ENCODE measurements at places on chromosomes 12 and 14.

DNA sequence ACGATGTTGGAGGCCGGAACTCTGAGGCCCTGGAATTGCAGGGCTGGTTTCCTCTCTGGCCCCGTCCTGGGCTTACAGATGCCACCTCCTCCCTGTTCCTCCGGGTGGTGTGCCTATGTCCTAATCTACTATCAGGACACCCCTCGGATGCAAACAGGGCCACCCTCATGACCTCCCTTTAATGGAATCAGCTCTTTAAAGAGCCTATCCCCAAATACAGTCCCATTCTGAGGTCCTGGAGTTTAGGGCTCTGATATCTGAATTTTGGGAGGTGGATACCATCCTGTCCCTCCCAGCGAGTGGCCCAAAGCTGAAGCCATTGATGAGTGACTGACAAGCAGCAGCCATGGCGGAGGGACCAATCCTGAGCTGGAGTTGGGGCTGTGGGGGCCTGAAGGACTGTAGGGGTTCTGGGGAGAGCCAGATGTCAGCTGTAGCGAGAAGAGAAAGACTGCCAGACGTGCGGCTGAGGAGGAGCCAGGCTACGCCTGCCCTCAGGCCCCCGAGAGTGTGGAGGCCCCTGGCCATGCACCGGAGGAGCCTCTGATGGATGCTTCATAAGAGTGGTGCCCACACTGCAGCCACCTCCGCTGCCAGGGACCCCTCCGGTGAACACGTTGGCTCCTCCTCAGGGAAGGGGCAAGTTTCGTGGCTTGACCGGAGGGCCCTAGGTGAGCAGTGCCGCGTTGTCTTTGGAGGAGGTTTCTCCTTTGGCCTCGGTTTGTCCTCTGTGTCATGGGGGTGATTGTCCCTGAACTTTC lies 100.2 kb downstream of the KIF26A start:
- DNase-seq: no peak

DNA sequence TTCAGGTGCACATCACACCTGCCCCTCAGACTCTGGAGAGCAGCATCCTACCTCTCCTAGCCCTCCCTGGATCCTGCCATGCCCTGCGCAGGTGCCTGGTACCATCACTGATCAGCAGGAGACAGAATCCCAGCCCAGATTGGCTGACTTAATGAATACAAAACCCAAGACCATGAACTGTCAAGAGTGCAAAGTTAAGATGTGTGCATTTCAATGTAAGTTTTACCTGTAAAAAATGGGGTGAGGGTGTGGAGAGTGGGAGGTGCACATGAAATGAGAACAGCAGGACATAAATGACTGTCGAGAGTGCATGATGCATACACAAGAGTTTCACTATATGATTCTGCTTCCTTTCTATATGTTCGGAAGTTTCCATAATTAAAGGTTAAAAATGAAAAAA lies 57.9 kb upstream of the GPR68 start:
- DNase-seq: no peak

DNA sequence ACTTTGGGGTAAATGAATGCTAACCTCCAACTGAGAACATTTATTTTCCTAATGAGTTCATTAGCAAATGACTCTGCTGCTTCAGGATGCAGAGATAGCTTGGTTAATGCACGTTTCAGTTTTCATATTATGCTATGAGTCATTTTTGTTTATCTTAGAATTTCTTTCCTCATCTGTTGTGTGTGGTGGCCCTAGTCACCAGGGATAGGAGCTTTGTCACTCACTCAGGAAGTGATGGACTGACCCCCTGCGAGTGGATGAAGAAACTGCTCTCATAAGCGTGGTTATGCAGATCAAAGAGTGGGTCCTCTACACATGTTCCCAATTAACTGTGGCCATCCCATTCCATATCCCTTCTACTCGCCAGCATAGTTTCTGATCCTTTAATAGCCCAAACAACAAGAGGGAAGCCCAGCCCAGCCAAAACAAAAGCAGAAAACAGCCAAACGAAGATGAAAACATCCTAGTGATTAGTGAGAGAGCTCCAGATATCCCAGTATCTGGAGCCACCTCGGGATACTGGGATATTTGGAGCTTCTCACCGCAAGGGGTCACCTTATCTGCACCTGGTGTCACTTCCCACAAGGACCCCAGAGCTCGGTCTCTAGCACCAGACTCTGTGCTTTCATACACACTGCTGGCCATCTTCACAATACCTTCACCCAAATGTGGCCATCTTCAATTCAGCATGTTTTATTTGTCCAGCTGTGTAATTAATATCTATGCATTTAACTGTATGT lies 8.6 kb downstream of the TC2N start:
- peak; percentile 30 for DNase-seq

DNA sequence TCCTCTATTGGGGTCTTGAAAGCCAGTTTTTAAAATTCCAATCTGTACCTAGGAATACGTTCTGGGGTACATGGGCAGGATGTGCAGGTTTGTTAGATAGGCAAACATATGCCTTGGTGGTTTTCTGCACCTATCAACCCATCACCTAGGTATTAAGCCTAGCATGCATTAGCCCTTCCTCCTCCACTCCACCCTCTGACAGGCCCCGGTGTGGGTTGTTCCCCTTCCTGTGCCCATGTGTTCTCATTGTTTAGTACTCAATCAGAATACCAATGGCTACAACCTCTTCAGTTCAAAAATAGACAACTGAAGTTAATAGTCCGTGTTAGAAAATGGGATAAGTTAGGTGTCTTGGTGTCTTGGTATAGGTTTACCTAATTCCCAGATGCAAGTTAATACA lies 3.4 kb downstream of the NTS start:
- no peak for DNase-seq

GRCh38 chr14:33505266-33505962 lies 445.5 kb downstream of the EGLN3 start:
- DNase-seq: no peak

GRCh38 chr12:123681605-123682004 lies 10.7 kb downstream of the TCTN2 start:
- DNase-seq: no peak

DNA sequence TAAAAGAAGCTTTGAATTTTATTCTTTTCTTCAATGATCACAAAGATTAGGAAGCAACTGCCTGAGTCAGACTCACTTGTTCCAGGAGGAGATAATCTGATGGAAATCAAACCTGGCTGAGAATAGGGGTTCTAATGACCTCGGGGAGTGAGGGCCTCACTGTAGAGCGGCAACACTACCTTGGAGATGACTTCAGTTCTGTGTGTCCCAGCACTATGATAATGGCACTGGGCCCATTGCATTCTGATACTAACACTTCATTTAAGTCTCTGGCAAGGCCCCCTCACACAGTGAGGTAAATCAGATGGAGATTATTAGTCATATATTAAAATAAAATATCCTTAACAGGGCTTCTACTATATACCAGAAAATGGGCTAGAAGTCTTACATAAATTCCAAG lies 233.3 kb upstream of the EGLN3 start:
- no peak for DNase-seq

DNA sequence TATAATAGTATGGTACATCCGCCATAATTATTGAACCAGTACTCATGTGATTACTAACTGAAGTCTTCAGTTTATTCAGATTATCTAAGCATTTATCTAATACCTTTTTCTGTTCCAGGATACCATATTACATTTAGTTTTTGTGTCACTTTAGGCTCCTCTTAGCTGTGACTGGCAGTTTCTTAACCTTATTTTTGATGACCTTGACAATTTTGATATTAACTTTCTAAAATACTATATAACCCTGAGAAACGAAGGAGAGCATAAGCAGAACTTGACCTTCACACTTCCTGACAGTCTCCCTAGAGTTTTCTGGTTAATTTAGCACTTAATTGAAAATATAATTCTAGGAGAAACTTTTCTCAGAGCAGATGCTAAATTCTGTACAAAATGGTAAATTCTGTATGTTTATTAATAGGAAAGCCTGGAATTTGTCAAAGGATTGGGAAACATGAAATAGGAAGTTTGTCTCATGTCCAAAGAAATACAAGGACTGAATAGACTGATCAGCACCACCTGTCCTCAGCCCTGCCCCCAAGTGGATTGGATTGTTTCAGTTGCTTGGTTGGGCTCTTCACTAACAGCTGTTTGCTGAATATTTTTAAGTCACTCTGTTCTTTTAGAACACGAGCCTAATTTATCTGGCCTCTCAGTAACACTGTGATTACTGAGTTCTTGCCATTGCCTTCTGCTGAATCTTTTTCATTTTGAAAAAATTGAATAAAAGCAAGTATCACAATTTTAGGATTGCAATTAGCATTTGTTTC lies 6.0 kb downstream of the BICDL1 start:
- DNase-seq: no peak

GRCh38 chr12:65005716-65006115 lies 115.4 kb downstream of the WIF1 start:
- DNase-seq: no peak

GRCh38 chr12:74770552-74770951 lies 232.9 kb downstream of the ATXN7L3B start:
- DNase-seq: no peak

GRCh38 chr12:131912518-131913274 lies 16.4 kb upstream of the PUS1 start:
- peak; percentile 53 for DNase-seq

DNA sequence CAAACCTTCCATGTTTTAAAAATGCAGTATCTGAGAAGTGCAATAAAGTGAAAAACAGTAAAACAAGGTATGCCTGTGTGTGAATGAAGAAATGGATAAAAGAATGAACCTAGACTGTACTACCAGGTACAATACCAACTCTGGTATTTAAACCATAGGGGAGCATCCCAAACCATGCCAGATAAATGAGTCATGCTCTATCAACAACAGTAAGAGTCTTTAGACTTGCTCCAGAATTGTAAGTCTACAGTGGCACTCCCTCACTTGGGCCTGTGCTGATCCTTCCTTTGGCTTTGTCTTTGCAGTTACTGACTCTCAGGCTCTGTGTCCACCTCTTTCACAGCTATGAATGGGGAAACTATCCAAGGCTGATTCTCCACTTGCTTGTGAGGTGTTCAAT lies 38.1 kb downstream of the BBS10 start:
- no peak for DNase-seq

- DNase-seq: no peak
Measured at GRCh38 chr12:109803678-109804077, 29.5 kb downstream of the TRPV4 start.

DNA sequence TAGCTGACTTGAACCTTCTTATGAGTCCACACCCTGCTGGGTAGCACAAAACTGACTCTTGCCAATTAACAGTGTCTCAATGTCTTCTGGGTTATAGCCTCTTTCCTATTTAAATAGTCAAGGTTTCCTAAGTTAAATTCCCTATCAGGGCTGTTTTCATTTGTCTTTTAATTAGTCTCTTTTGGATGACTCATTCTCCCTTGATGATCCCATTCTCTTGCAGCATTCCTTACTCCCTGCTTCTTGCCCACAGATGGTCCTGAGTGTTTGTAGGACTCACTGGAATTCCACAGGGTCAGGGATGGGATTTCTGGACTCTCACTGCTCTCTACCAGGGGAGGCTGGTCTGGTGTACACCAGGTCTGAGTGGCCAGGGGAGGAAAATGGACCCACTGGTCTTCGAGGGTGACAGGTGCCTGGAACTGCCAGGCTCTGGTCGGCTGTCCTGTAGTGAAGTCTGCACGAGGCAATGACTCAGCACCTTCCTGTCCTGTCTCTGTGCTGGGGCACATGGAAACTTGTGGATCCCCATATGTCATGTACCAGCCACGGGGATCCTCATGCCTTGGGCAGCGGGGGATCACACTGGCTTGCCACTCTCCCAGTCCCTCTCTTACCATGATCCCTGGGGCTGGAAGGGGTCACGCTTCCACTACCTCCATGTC lies 236.5 kb upstream of the PELI2 start:
- DNase-seq: no peak

GRCh38 chr12:57165741-57166140 lies 18.3 kb upstream of the LRP1-AS start:
- DNase-seq: no peak

GRCh38 chr12:12943586-12944260 lies 8.2 kb downstream of the GPRC5D start:
- no peak for DNase-seq
